ENCODE measurements at places on chromosomes 11 and 22.
A peak's percentile ranks its signal among the peaks of the same experiment; 100 is the strongest.

GRCh38 chr11:70650075-70650909, 252.0 kb downstream of the CTTN start:
- peak; percentile 18 for DNase-seq

GRCh38 chr22:30305906-30306626, 16.8 kb upstream of the CASTOR1 start:
- no peak for DNase-seq

DNA sequence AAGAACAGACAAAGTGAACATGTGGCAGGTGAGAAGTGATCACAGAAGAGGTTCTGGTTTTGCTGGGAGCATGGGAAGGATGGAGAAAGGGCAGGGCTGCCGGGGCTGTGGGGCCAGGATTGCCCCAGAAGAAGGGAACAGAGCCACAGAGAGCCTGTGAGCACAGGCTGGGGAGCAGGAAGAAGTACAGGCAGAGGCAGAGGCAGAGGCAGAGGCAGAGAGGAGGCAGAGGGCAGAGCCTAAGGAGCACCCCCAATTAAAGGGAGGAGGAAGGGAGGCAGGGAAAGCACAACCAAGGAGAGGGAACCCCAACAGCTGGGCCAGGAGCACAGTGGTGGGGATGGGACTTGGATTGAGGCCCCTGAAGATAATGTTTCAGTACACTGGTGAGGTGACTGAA, 51.5 kb downstream of the SGSM3 start:
- no peak for DNase-seq

DNA sequence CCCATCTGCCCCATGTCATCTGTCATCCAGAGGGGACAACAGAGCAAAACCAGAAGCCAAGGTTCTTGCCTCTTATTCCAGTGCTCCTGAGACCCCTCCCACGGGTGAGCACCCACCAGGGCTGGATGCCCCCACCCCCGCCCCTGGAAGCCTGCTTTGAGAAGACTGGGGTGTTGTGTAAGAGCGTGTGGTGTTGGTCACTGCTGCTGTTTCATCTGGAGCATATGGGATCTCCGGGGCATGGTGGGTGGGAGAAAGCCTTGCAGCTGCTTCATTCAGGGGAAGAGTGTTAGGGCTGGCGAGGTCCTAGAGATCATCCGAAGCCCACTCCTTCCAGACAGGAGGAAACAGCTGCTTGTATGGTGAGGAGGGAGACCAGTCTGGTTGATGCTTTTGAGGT, 54.1 kb downstream of the CHRDL2 start:
- no peak for DNase-seq

GRCh38 chr11:59158206-59159068, 13.5 kb upstream of the DTX4 start:
- DNase-seq, result peak; percentile 26

- DNase-seq, result no peak
Measured at GRCh38 chr11:70134490-70134889, 56.4 kb downstream of the ANO1 start.

- no peak for DNase-seq
Measured at GRCh38 chr22:32123657-32124056, 35.4 kb downstream of the C22orf42 start.

DNA sequence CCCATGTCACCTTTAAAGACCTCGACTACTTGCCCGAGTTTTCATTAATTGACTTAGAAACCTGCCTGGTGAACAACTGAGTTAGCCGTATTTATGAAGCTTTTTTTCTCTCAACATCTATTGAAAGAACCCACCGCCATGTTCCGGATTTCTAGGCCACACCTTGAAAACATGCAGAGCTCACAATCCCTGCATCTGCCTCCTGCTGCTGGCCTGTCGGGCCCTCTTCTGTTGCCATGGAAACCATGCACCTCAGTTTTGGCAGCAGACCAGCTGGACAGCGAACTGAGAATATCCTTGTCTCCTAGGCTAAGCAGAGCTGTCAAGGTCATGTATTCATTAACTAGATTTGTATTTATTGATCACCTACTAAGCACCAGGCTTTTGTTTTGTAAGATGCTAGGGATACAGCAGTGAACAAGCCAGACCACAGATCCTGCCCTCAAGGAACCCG, 4.3 kb upstream of the PATZ1 start:
- no peak for DNase-seq

DNA sequence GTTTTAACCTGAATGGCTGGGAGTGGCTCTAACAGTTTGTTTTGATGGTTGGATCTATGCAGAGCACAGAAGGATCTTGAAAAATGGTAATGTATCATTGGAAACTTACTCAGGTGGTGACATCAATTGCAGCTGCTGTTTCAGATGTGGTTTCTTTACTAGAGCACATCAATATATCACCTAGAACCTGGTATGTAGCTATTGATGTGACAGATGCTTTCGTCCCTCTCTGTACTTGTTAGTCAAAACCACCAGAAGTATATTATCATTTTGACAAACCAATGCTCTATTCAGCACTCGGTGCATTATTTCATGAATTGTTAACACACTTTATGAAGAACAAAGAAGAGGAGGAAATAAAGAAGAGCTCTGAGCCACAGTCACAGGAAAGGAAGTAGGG, 26.6 kb upstream of the SCN3B start:
- no peak for DNase-seq

DNA sequence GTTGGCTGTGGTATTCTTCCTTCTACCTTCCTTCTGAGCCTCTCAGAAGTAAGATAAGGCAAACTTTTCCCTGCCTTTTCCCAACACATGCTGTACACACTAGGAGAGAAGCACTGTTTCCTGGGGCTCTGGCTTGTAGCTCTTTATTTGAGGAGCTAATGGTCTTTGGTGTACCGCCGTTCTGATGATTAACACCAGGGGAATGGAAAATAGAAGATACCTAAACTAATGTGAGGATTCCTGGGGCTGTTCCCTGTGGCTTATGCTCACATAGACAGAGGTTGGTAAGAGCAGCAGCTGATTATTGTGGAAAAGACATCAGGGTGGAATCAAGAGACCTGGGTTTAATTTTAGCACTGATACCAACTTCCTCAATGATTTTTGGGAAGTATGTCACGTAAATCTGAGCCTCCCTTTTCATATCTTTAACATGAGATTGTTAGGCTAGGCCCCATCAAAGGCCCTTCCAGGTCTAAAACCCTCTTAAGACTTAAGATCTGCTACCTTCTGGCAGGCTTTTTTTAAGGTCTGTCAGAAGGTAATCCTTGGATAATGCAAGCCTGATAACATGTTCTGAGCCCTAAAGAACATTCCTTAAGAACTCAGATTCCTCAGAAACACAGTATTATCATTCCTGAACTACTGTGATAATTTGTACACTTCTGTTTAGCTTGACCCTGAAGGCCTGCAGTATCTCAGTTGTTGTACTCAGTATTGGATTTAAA, 24.8 kb upstream of the RCE1 start:
- DNase-seq, result no peak

- no peak for DNase-seq
Measured at GRCh38 chr22:35477911-35478582, 62.6 kb upstream of the RASD2 start.

DNA sequence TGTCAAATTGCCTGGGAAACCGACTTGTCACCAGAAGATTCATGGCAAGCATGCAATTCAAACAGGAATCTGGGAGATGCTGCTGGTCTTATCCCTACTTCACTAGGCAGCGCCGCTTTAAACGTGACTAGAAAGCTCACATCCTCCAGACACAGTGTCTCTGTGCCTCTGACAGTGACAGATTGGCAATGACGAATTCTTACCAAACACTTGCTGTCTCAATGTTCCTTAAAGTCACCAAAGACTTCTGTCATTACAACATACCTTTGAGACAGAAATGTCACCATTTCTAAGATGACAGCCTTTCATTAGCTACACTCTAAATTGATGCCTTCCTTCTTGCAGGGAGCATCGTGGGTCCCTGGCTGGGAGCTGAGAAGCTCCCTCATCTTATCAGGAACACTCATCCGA, 197.8 kb downstream of the CWF19L2 start:
- no peak for DNase-seq

DNA sequence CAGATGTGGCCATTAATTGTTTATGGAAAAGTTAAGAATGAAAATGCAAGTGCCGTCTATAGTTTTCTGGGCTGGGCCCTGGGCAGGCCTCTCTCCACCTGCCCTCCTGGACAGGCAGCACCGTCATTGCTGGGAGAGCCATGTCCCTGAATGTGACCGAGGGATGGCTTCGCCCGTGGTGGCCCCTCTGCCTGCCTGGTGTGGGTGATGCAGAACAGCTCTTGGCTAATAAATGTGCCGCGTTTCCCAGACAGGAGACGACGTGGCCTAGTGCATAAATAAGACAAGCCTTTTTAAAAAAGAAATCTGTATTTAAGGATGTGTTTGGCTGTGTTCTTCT, 407.3 kb downstream of the TBC1D22A start:
- no peak for DNase-seq

- DNase-seq, result no peak
Measured at GRCh38 chr11:95229199-95229992, 1.6 kb downstream of the SESN3 start.

GRCh38 chr22:10741210-10741609, 4786.8 kb upstream of the OR11H1 start:
- DNase-seq, result no peak

GRCh38 chr11:79667380-79667779, 226.6 kb upstream of the TENM4 start:
- no peak for DNase-seq

DNA sequence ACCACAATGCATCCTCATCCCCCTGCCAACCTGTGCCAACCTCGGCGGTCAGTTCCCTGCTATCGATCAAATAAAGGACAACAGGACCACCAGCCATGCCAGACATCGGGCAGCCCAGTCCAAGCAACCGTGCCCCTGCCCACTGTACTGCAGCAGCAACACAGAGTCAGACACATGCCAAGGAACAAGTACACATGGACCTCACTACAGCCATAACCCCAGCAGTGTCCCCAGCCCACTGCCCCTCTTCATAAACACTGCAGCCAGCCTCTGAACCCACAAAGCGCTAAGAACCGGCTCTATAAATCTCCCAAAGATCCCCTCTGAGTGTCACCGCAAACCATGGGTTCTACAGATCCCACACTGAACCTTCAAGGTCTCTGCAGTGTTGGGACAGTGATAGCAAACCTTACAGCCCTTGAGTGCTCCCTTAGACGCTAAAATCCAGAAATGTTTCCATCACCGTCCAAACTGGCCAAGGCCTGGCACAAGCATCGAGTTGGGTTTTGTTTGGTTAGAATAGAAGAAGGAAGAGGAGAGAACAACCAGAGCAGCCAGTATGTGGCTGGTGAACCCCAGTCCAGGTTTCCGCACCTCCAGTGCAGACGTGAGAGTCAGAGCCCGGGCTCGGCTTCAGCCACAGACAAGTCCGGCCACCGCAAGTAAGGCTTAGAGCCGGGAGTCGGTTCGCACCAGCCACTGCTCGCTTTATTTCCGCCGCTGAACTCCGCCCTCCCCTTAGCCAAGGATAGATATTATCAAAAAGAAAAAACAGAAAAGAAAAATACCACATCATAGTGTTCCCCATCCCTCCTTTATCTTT, 7.9 kb downstream of the PAX6 start:
- DNase-seq, result no peak

DNA sequence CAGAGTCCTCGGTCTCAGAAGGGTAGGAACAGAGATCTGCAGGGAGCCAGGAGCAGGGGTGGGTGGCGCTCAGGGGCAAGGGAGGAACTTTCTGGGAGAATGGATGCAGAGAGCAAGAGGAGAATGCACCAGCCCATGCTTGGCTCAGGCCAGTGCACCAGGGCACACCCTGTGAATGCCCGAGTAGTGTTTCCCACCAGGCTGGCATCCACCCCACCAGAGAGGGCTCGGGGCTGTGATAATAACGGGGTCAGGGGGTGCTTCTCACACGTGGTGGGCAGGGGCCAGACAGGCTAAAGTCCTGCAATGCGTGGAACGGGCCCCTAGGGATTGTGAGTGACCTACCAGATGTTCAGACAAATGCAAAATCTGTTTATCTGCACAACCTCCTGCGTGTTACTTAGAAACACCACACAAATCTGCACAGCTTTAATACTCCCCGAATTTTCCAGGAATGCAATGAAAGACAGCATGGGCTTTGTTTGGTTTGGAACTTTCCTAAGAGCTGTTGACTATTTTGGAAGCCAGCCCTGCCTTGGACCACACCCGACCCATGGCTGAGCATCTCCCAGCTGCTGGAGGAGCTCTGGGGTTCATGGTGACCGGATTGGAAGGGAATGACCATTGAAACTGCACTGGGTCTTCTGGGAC, 368.3 kb downstream of the SHANK2 start:
- DNase-seq, result no peak

DNA sequence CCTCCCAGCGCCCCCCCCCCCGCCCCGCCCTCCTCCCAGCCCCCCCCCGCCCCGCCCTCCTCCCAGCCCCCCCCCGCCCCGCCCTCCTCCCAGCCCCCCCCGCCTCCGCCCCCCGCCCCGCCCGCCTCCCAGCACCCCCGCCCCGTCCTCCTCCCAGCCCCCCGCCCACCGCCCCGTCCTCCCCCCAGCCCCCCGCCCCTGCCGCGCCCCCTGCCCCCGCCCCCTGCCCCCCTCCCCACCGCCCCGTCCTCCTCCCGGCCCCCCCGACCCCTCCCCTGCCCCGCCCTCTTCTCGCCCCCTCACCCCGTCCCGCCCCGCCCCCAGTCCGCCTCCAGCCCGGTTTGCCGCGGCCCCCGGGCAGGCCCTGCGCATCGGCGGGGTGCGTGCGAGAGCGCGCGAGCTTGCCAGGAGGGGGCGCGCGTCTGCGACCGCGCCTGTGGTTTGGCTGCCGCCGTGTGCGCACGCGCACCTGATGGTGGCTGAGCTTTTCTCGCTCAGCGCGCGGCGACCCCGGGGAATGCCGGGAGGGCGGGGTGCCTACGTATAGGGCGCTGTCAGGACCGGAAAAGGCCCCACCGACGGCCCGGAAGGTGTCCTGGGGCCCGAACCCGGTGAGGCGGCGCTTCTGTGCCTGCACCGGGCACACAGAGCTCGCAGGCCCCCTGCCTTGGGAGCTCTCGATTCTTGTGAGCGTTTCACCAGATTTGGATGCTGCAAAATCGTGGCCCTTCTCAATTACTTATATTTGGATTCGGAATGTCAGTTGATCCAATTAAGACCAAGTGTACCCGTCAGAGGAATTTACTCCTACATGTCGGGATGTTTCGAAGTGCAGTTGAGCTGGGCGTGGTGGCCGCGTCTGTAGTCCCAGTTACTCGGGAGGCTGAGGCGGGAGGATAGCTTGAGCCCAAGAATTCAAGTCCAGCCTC, 501 bp upstream of the TTLL12 start:
- peak; percentile 95 for DNase-seq

DNA sequence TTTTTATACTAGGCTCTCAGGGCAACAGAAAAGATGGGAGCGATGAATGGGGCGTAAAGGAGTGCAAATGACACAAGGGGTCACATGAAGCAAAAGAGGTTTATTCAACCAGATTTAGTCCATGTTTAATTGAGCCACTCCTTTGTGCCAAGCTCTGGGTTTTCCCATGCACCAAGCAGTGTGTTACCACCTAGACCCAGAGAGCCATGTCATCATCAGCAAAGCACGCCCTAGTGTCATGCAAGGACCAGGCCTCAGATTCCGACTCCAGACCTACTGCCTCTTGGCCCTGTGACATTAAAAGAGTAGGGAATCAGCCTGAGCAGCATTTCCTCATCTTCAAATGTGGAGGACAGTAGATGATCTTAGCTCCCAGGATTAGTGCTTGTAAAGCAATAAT, 1.1 kb upstream of the IGLL5 start:
- no peak for DNase-seq

- DNase-seq, result no peak
Measured at GRCh38 chr11:68122936-68123539, 1.9 kb upstream of the CHKA start.
